Stimulated activated CD8-positive, alpha-beta memory T cell treated with anti-CD3 and anti-CD28 coated beads, Interleukin-7, amount 100 ng/mL, for 1 hour (primary cell): ENCODE measurements at places on chromosomes 1 and 21.

DNA sequence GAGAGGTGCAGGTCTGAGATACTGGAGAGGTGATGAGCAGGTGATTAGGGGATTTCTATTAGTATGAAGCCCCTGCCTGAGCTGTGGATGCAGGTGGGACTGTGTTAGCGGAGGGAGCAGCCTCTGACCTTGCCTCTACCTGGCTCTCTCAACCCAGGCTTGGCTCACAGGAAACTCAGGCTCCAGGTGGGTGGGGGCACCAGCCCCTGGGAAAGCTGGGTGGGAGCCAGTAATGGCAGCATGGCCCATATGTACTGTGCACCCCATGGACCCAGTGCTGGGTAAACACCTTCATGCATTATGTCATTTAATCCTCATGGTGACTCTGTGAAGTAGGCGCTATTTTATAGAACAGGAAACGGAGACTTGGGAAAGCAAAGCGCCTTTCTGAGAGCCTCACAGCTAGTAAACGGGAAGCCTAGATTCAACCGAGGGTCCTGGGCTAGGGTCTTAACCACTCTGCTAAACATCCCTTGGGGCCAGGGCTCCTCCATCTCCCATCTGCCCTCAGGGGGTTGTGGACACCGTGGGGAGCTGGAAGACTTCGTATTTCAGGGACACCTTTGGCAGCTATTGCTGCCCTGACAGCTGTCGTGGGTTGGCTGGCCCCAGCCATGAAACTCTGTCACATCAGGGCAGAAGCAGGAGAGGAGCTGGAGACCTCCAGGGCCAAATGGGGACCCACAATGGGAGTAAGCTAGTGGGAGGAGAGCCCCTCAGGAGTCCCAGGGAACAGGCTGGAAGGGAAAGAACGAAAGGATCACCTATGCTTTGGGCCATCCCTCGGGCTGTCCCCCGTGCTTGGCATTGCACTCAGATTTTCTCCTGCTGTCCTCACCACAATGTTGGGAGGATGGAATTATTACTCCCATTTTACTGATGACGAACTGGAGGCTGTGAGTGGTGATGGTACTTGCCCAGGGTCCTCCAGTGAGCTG is 59.6 kb upstream of the CSF3R start:
- DNase-seq, result no peak

DNA sequence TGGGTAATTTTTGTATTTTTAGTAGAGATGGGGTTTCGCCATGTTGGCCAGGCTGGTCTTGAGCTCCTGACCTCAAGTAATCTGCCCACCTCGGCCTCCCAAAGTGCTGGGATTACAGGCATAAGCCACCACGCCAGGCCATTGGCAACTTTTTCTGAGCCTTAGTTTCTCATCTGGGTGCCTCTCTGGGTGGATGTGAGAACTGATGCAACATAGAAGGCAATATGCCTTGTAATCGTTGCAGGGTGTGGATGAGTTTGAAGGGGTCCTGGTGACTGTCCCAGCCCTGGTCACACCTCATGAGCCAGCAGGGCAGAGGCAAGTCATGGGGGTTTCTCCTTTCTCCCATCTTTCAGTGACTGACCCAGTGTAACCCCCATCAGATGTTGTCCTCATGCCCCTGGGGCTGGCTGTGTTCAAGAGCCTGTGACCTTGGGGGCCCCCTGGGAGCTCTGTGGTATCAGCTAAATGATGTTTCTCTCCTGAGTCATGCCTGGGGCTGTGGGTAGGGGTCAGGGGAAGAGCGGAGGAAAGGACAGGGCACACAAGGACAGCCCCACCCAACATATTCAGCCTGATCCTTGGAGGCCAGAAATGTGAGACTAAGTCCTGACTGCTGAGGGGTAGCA is 3.6 kb downstream of the COL9A2 start:
- DNase-seq, result no peak

- no peak for DNase-seq
Observed at GRCh38 chr1:109539676-109540075, at the start of gene GPR61. Gene GPR61 (plus strand): TSS chr1:109539872. CDS start chr1:109543023, 3,151 bp downstream.

DNA sequence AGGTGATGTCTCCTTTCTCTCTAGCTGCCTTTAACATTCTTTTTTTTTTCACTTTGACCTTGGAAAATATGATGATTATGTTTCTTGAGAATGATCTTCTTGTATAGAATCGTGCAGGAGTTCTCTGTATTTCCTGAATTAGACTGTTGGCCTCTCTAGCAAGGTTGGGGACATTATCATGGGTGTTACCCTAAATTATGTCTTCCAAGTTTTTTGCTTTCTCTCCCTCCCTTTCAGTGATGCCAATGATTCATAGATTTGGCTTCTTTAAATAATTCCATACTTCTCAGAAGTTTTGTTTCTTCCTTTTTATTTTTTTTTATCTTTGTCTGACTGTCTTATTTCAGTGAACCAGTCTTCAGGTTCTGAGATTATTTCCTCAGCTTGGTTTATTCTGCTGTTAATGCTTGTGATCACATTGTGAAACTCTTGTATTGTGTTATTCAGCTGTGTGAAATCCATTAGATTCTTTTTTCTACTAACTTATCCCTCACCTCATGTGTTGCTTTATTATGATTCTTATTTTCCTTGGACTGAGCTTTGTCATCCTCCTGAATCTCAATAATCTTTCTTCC is 268.4 kb upstream of the NRIP1 start:
- DNase-seq, result no peak

DNA sequence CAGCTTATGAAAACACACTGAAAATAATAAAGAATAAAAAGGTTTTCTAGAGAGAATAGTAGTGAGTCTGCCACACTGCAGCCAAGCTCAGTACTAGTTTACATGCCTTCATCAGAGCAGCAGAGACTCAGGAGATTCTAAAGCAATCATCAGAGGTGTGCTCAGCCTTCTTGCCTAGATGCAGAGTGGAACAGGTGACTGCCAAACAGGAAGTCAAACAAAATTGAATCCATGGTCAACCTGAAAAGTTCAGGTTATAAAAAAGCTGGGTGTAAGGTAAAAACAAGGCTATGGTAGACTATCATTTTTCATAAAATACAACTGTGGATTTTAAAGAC is 165.3 kb upstream of the C1orf105 start:
- DNase-seq, result no peak

DNA sequence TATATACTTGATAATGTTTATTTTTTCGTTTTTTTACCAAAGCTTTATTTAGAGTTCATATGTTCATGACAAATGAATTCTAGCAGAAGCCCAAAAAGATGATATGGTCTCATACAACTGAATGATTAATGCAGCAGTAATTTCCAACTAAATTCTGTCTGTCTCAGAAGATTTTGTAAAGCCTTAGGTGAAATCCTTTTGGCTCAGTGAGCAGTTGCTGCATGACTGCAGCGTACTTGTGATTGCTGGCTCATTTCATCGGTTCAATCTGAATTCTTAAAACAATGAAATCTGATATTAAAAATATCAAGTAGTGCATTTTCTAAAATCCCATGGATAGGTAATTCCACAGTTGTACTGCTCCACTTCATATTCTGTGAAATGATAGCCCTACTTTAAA is 73.2 kb downstream of the AK5 start:
- no peak for DNase-seq
